CD4-positive, alpha-beta T cell treated with Interleukin-4 for 1 hour (primary cell): ENCODE measurements at places on chromosomes 11 and 22.

DNA sequence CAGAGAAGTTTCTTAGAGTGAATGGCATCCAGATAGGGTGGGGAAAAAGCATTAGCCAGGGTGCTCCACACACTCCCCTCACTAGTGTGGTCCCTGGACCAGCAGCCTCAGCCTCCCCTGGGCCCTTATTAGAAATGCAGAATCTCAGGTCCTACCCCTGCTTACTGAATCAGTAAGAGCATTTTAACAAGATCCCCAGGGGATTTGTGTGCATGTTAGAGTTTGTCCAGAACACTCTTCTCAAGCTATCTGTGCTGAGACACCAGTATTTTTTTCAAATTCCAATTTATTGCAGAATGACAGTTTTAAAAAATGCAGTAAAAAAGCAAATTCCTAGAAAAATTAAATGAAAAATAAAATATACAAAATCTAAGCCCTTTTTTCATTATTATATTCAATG, 123.1 kb downstream of the MIAT start:
- DNase-seq = no peak

DNA sequence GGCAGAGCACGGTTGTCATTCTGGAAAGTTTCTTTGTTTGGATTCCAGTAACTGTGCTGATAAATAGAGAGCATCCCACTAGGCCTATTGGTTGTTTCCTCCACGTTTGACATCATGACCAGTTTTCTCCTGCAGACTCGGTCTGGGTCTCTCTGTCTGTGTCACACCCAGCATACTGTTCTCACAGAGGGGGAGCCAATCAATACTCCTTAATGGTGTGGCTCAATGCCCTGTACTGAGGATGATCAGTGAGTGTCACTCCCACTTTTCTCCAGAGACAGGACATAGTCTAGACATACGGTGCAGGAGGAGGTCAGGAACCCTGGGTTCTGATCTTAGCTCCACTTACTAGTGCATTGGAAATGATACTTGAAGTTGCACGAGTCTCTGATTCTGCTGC, 88.2 kb upstream of the BLID start:
- DNase-seq = no peak

DNA sequence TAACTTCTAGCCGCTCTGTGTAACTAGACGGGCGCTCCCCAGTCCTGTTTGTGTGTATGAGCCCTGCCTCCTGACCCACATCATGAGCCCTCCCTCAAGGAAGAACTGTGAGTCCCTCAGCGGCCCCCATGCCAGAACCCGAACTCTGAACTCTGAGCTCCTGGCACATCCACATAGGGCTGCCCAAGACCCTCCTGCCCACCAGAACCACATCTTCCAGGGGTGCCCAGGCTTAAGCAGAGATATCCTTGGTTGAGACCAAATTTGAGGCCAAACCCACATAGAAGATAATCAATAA, 3.0 kb downstream of the TRIM29 start:
- peak; percentile 8 for DNase-seq

DNA sequence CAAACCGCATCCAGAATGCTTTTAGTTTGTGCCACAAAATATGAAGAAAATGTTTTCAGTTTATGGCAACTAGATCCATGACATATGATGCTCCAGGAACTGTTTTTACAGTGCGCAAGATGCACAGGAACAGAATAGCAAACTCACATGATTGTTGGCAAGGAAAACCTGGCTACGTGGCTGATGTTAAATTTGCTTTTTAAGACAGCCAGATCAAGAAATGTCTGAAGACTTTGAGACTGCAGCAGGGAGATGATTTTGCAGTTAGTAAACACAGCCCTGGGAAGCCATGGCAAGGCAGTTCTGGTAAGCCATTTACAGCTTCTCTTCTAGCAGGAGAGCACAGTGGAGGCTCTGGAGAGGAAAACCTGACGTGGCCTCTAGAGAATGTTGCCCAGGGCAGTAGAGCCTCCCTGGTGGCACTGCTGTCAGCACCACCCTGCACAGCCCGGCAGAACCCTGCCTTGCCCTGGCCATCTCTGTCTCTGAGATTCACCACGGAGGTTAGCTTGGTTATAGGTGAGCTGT, 69.8 kb upstream of the TNRC6B start:
- DNase-seq = no peak

DNA sequence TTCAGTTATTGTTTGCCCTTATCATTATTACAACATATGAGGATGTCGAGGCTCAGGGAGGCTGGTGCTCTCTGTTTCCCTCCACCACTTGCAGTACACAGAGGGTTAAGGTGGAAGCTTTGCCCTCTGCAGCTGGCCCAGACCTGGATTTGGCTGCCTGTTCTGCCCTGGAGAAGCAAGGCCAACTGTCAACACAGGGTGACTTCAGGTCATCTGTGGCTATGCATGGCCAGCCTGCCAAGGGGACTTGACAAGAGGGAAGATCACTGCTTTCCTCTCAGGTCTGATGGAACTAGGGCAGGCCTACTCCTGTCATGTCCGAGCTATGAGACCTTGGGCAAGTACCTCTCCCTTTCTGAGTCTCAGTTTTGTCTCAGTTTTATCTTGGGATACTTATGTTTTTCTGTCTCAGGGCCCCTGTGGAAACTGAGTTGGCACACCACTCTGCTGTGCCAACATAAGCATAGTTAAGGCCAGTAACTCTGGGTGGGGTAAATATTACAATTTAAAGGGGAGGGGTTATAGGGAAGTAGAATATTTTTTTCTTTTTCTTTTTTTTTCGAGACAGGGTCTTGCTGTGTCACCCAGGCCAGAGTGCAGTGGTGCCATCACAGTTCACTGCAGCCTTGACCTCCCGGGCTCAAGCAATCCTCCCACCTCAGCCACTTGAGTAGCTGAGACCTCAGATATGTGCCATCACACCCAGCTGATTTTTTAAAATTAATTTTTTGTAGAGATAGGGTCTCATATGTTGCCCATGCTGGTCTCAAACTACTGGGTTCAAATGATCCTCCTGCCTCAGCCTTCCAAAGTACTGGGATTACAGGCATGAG, 2.4 kb upstream of the THRSP start:
- DNase-seq = no peak

- DNase-seq = no peak
These were observed 243.5 kb upstream of the ARHGAP20 start for GRCh38 chr11:110955776-110956175.

GRCh38 chr11:118998388-118998717, 415 bp downstream of the CENATAC start:
- no peak for DNase-seq

DNA sequence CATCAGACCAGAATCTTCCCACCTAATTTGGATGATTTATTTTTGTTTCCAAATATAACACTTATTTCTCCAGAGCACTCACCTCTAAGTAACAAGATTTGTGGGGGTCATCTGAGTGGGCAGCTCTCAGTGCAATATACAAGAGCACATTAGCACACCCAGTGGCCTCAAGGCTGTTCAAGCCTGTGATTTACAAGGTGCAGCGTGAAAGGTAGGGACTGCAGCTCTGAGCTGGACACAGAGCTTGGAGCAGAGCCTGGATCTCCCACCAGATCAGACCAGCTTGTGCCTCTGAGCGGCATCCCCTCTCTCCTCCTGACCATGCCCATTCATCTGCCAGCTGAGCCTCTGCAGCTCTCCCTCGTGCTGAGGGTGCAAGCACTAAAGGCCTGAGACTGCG, 323.3 kb upstream of the ZC3H12C start:
- DNase-seq = no peak

DNA sequence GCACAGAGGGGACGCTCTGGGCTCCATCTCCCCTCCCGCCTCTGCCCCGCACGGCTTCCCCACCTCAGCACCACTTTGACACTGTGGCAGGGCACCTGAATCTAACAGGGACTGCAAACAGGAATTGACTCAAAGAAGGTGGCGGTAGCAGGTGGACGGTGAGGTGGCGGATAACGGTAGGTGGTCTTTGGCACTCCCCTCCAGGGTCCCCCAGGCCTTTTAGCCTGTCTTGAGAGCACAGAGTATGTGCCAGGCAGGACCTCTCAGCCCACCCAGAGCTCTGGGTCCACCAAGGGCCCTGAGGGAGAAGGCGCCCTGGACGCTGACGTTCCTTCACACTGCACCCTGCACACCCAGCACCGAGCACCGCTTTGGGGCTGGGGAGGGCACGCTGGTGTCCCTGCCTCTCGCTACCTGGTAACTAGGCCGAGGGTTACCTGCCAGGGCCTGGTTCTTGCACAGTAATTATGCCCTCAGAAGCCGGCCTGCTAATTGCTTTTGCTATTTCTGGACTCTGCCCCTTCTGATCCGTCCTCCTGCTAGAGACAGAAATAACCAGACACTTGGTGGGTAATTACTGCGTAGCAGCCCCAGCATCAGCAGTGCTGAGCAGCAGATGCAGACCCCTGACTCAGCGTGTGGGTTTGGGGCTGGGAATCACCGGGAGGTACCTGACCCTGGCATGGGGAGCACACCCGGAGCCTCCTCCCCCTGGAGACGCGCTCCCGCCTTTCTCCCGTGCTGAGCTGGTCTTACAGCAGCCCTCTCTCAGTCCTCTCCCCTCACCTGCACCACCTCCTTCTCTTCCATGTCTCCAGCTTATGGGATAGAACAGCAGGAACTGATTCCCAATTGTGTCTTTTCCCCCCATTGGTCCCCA, 103.3 kb upstream of the B3GAT1 start:
- DNase-seq = peak; percentile 3

GRCh38 chr11:45324459-45324858, 38.3 kb upstream of the SYT13 start:
- DNase-seq = no peak

DNA sequence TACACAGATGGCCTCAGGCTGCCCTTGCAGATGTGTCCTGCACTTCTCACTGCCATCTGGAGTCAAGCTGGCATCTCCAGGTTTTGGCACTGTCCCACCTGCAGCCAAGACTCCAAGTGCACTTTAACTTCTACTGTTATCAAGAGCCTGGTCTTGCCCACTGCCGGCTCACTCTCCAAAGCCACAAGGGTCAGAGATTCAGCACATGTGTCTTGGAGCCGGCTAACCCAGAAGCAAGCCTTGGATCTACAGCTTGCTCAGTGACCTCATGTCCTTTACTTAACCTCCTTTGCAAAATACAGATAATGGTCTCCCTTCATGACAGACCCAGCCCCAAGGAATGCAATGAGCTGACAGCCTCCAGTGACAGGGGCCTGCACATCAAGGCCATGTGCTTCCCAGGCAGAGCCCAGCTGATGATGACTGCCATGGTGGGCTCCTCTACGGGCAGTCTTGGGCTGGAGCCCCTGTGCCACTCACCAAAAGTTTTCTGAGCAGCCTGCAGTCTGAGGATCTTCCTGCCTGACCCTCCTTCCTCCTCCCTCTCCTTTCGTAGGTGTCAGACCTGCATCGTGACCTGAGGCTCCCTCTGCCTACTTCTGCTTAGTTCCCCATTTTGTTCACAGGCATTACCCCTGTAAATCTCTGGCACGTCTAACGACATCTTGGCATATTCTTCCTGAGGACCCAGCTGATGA, 9.0 kb downstream of the TP53AIP1 start:
- DNase-seq = no peak

- DNase-seq = no peak
These were observed 509.0 kb upstream of the LARGE1 start for GRCh38 chr22:34429314-34429713.

- no peak for DNase-seq
These were observed 34.9 kb upstream of the ACER3 start for GRCh38 chr11:76825726-76826396.

GRCh38 chr11:132284048-132284447, 913.6 kb downstream of the NTM start:
- no peak for DNase-seq

- no peak for DNase-seq
These were observed 31.6 kb upstream of the A4GALT start for GRCh38 chr22:42752230-42752746.

- DNase-seq = no peak
These were observed 114.1 kb downstream of the LARGE1 start for GRCh38 chr22:33806191-33806590.

GRCh38 chr11:72347691-72348090, 86.6 kb downstream of the CLPB start:
- no peak for DNase-seq

DNA sequence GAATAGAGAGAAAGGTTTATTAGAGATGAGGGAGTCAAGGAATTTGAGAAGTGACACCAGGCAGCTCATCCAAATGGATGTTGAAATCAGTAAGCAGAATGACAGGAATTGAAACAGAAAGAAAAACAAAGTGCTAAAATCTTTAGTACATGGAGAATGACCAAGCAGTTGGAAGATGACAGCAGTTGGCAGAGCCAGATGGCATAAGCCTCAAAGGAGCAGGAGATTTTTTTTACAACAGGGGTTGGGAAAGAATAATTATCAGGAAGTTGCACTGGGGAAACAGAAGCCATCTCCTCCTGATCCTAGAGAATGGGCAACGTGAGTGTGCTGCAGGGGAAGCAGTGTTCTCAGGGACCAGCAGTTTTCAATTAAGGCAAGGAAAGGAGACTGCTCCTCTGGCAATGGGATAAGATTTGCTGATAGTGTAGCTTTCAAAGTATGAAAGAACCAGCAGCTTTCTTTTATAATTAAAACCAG, 28.9 kb downstream of the RAB39A start:
- no peak for DNase-seq

- no peak for DNase-seq
These were observed 40.3 kb upstream of the GRAMD4 start for GRCh38 chr22:46579751-46580449.

DNA sequence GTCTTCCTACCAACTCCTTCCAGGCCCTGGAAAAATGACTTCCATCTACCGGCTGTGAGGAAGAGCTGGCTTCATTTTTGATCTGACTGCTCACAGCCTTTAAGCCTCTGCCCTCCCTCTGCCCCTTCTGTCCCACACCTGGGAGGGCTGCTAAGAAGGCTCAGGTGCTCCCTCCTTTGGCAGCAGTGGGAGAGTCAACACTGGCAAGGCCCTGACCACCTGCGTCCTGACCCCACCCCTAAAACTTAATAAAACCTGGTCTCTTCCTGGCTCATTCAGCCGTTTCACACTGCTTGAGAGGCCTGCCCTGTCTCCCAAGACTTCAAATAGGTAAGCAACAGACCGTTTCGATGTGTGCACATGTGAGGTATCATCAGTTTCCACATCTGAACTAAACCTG, 52.1 kb upstream of the NFRKB start:
- no peak for DNase-seq

- DNase-seq = no peak
These were observed 21.5 kb downstream of the SPTBN2 start for GRCh38 chr11:66707486-66707885.

GRCh38 chr22:50189849-50190181, 4.1 kb downstream of the TRABD start:
- DNase-seq = peak; percentile 32
